ENCODE measurements at places on chromosomes 2 and 18. TPM values are rescaled to one million over a fixed set of nuclear protein-coding genes. Genes with fewer than 3 reads are reported as not detected.
A peak's percentile ranks its signal among the peaks of the same experiment; 100 is the strongest.

The M1AP gene
- not detected for total RNA-seq

The MYCN gene
- 5.5 TPM for total RNA-seq

The SERPINB12 gene
- total RNA-seq: not detected

The TNFRSF11A gene
- 94.6 TPM for total RNA-seq

The CTAGE1 gene
- total RNA-seq: not detected

The HNMT gene
- 56.5 TPM for total RNA-seq

The UGT1A3 gene
- total RNA-seq: 6.0 TPM

The MALL gene
- total RNA-seq: 72.6 TPM

The BOLL gene
- not detected for total RNA-seq

The NABP1 gene
- total RNA-seq: 71.8 TPM

GRCh38 chr2:42787424-42787787 lies 5.0 kb downstream of the HAAO start:
- no peak for DNase-seq

DNA sequence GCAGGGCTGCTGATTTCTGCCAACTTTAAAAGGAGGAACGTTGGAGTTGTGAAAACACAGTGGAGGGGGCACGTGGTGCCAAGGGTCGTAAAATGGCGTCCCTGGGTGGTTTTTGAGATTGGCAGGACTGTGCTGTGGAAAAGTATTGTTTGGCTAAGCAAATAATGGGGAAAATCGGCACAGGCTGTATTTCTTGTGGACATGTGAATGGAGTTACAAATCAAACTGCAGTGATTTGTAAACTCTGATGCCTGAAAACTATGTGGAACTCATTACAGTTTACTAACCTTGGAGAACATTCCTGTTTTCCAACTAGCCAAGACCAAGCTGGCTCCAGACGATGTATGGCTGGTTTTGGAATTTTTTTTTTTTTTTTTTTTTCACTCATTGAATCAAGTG lies 68.7 kb downstream of the KCTD1 start:
- DNase-seq: no peak

GRCh38 chr2:209321076-209321475 lies 102.8 kb upstream of the MAP2 start:
- DNase-seq: no peak

DNA sequence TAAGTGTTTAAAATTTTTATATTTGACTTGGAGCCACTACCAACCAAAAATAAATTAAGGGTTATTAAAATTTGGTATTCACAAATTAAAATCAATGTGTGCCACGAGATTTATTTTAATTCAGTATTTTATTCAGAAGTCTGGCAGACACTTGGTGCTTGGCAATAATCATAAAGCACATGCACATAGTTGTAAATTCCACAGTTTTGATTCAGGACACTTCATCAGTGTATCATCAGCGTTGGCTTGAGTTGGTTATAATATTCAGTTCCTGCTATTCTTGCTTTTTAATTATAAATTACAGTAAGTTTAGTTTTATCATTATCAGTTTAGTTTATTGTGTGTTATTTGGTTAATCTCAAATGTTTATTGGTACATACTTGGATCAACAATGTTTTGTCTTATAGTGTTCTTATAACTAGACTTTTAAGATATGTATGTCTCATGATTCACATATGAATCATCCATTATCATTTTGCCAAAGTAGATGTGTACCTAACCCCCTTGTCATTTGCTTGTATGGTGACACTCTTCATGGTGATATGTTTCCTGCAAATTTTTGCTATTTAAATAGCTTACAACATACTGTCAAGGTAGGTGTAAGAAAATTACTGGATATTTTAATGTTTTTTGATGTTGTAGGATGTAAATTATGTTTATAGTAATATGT lies 237.9 kb downstream of the BABAM2 start:
- no peak for DNase-seq

DNA sequence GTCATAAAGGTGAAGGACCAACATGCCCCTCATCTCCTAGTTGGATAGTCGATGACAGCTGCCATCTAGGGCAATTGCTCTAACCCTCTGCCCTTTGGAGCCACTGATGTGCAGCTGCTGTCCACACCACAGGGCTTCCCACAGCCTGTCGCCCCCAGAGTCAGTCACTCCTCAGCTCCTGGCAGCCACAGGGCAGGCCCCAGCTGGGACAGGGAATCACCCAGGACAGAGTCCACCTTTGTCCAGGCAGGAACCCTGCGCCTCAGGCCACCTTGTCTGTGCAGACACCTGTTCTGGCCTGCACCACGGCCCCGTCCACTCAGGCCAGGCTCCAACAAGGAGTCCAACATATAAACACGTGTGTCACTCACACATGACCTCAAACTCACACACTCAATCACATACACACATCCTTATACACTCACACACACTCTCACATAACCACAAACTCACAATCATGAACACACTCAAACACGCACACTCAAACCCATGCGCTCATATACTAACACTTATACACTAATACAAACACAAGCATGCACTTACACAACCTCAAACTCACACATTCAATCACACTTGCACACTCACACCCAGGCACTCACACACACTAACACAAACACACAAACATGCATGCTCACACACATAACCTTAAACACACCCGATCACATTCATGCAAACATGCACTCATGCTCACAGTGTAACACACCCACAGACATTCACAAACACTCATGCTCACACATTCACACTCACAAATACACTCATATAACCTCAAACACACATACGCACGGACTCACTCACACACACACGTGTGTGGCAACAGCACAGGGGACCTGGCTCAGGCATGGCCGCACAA lies 29.7 kb downstream of the HDAC4 start:
- DNase-seq: no peak

DNA sequence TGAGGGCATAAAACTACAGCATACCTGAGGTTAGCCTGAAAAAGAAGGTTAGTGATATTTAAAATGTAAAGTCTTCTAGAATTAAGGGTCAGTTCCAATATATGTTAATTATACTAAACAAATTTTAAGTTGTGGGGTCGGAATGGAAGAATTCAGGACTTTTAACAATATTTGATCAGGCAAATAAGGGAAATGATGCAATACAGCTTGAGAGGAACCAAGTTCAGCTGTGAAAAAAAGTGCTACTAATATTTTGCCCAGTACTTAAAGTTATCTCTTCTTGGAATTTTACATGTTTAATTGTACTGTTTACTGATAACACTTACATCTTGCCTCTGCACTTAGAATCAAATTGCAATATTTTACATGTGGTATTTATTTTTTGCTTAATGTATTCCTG lies 345.5 kb upstream of the CWC22 start:
- no peak for DNase-seq

DNA sequence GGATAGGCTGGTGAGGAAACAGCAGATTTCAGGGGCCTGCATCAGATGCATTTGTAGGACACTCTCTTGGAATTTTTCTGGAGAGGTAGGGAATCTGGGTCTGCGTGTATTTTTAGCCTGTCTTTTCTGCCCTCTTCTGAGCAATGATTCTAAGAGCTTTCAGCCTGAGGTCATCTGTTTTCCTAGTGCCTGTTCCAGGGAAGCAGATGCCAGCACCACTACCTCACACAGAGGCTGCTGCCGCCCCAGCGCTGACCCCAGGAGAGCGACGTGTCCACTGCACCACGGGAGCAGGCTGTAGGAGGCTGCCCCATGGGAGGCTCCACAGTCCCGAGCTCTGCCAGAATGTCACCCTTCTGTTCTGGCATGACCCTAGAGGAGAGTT lies 316.5 kb downstream of the CYP26B1 start:
- DNase-seq: no peak

DNA sequence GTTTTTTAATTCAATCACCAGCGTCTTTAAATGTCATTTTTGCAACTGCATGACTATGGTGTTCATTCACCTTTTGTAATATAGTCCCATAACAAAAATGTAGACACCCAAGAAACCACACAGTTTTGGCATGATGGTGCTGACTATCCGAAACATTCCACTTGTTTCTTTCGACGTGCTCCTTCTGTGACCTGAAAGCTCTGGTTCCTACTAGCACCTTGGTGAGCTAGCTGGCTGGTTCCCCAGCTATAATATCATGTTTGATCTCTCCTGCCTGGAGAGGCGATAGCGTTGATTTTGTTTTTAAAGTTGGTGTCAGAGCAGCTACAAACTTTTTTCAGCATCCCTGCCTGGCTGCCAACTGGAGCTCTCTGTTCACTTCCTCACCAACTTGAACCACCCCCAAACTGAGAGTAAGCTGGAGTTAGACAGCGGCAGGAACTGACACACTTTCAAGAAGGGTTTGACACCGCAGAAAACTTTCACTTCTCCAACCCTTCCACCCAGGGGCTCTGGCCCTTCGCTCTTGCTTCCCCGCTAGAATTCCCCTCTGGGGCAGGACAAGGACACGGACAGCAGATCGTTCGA lies 1.1 kb downstream of the ATAD2B start:
- peak; percentile 39 for DNase-seq

- peak; percentile 25 for DNase-seq
Observed at GRCh38 chr2:105790461-105791149, 45.9 kb downstream of the NCK2 start.

DNA sequence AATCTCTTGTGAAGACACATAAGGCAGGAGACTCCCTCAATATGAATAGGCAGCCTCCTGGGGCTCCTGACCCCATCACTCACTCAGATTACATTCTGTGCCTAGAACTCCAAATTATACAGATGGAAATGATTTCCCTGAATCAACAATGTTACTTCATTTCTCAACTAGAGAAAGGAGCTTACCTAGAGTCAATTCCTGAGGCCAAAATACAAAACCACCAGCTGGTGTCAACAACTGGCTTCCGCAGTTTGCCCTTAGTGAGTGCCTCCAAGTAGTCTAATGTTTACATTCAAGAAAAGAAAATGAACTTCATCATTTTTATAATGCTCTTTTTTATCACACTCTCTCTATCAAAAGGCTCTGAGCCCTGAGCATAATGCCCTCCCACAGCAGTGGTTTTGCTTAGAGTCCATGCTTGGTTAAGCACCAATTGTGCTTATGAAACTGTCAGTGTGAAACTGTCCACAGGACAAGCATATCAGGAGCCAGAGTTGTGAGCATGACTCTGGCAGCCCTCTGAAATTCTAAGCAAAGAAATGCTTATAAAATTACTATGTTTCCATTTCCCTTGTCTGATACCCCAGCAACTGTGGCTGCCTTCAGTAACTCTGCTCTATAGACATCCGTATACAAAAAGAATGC lies 305.7 kb upstream of the PKDCC start:
- DNase-seq: no peak

DNA sequence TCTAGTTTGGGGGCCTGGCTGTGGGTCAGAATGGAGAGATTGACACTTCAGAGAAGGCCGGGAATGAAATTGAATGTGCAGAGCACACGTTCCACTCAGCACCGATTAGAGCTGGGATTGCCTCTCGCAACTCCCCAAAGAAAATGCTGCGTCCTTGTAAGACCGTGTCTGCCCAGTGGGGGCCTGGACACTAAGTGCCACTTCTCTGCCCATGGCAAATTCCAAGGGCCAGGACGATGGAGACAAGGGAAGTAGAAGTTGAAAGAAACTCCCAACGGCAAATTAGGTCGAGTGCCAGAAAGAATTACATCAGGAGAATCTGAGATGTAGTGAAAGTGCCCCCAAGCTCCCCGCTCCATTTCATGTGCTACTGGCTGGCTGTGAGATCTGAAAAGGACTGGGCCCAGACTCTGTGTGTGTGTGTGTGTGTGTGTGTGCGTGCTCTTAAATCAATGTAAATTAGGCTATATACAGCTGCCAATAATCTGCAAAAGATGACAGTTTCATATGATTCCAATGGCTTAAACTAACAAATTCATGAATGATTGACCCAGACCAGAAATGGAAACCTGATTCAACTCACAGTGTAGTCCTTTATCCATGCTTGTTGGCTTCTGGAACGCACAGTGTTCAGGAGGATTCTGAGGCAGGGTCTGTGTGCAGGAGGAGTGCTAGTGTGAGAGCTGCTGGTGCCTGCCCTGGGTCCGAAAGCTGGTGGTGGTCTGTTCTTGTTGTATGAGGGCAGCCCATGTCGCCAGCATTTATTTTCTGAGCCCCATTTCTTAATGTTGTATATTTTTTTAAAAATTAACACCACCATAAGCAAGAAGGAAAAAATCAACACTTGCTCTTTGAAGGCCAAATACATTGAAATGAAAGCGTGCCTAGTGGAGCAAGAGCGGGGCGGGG lies 234.3 kb downstream of the AGAP1 start:
- no peak for DNase-seq

GRCh38 chr2:215218587-215219577 lies 80.5 kb upstream of the ABCA12 start:
- no peak for DNase-seq

DNA sequence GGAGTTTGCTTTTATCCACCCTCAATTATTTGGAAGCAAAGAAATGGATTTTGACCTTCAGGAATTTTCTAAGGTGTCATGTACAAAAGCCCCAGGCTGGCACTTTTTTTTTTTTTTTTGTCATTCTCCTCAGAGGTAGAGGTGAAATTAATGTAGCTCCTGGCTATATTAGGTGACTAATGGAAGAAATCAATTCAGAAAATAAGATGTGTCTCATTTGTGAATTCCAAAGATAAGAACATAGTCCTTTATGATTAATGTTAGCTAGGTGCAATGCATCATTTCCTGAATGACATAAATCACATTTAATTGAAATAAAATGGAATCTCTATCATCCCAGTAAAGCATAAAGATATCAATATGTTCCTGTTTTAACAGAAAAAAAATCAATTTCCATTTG lies 477.6 kb downstream of the FBXO15 start:
- no peak for DNase-seq

DNA sequence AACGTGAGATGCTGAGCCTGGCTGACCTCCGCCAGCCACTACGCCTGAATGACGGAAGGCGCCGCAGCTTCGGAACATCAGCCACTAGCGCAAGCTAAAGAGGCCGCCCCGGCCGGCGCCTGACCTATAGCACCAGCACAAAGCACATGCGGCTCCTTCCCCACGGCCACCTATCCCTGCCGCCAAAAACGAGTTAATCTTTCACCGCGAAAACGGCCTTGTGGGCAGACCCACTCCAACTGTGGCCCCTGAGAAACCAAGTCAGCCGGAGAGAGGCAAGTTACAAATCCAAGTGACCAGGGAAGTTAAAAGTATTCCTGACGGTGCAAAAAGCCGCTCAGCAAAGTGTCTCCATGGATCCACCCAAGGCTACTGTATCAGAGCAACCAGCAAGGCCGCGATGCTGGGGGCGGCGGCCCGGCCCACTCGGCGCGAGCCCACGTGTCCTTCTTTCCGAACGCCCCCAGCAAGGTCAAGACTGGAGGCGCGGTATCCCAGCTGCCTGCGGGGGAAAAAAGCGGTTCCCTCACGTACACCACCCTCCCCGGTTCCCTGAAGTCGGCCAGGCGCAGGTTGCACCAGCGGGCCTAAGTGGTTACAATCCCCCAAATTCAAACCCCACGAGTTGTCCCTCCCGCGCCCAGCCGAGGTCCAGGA lies 575 bp downstream of the HSPD1 start:
- DNase-seq: peak; percentile 36

DNA sequence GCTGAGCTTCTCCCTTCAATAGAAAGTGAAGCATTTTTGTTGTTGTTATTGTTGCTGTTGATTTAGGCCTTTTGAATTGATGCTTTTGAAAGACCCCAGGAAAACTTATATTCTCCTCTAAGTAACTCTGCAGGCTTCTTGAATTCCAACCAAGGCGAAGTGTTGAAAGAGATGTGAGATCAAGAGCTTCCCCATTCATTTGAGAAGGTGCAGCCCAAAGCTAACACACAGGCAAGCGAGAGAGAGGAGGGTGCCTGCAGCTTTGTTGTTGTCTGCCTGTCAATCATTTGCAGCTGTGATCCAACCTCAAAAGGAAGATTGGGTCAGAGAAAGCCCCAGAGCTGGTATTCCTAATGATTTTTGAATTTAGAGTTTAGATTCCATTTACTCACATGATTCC lies 963.6 kb upstream of the CNTNAP5 start:
- DNase-seq: no peak

GRCh38 chr2:86143307-86143706 lies 37.3 kb downstream of the PTCD3 start:
- DNase-seq: no peak

Data from Calu3 (cell line).